ENCODE measurements at places on chromosomes 13 and 19.

GRCh38 chr13:41561170-41561569, 103.8 kb downstream of the RGCC start:
- no peak for DNase-seq

DNA sequence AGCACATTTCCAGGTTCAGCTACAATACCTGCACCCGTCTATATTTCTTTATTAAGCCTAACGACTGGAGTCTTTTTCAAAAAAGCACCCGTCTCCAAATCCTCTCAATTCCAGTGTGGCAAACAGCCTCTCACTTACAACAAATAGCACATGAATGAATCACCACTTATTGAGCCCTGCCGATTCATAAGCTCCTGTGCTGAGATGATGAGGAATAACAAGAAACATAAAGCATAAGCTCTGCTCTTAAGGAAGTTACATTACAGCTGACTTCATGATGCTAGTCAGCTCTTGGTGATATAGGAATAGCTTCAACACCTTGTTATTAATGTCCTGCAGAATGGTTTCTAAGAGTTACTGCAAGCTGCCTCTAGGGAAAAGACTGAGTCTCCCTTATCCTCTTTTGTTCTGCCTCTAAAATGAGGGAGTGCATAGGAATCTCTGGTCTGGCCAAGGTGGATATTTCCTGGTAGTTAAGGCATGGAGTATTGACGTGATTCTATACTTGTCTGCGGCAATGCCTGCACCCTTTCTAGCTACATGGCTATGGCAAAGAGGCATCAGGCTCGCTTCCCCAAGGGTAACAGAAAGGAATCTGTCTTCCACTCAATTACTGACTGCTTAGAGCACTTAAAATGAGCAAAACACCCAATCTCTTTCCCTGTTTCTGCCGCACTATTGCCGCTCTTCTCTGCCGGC, 195.7 kb downstream of the KLF12 start:
- DNase-seq, result no peak

DNA sequence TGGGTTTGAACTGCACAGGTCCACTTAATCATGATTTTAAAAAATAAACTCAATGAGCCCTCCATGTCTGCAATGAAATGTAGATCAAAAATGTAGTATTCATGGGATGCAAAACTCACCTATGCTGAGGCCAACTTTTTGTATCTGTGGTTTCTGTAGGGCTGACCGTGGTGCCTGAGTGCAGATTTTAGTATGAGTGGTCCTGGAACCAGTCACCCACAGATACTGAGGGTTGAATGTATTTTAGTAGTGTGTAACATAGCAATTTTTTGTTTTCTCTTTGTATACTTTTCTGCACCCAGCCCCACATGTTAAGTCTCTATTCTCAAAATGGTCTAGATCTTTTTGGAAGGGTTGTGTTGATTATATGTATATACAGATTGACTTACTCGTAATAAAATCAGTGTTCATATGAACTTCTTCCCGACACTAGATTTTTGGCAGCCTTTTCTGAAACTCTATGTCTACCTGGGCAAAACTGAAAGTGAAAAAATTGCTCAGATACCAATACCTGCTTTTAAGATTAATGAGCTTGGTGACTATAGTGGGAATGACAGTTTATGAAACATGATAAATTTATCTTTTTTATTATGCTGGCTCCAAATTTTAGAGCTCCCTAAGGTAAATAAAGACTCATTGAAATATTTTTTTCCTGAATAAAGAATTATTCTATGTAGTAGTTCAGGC, 51.6 kb downstream of the DNAJC15 start:
- no peak for DNase-seq

GRCh38 chr19:8224394-8225145, 15.4 kb downstream of the CERS4 start:
- no peak for DNase-seq

- peak; percentile 46 for DNase-seq
These were observed 586 bp downstream of the MRI1 start for GRCh38 chr19:13764821-13765394.

- no peak for DNase-seq
These were observed 188.7 kb downstream of the LHFPL6 start for GRCh38 chr13:39414339-39414738.

GRCh38 chr13:47794963-47795362, 206.1 kb downstream of the SUCLA2 start:
- DNase-seq, result peak; percentile 9

Measured in BE2C (cell line).